ENCODE measurements at places on chromosomes 1 and 21.

GRCh38 chr1:67863637-67864036, 30.4 kb upstream of the GNG12 start:
- no peak for DNase-seq

GRCh38 chr1:188782220-188782841, 1695.3 kb downstream of the BRINP3 start:
- no peak for DNase-seq

- DNase-seq = no peak
Measured at GRCh38 chr1:193589597-193590040, 403.2 kb upstream of the B3GALT2 start.

DNA sequence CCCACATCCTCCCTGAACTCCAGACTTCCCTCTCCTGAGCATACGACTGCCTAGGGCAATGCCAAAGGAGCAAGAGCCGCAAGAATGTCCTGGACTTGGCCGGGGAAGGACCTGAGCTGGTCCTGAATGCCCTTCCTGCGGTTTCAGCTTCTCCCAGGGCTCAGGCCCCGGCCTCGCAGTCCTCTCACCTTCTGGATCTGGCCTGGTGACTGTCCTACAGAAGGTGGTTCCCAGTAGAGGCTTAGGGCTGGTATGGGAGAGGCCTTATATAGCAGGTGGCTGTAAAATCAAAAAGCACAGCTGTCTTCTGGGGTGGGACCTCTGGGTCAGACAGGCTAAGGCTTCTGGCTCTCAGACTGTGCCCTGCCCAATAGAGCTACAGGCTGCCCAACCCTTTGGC, at the start of gene LYPD8:
Gene LYPD8 (minus strand): TSS at position 243 of the 400 bp plus-strand sequence. CDS start 4,678 bp downstream, outside the sequence.
- DNase-seq = no peak

DNA sequence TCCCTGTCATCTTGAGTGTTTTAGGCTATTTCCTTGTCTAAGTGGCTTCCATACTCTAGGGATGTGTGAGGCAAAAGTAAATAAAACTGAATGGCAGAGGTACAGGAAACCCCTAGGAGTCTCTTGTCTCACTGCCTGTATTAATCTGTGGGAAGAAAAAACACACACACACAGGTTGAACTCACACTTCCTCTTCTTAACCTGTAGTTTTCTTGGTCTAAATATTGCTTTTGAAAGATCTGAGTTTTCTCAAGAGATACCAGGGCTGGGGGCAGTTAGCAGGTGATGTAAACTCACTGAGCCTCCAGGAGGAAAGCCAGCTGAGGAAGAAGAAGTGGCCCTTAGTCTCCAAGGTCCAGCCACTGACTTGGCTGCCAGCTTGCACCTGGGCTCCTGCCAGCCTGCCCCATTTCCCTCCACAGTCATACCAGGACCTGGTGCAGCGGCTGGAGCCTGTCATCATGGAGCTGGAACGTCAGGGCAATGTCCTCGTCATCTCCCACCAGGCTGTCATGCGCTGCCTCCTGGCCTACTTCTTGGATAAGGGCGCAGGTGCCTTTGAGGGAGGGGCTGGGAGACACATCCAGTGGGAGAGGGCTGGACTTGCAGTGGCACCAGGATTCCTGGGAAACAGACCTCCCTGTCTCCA, 16.9 kb downstream of the PFKFB2 start:
- DNase-seq = no peak

DNA sequence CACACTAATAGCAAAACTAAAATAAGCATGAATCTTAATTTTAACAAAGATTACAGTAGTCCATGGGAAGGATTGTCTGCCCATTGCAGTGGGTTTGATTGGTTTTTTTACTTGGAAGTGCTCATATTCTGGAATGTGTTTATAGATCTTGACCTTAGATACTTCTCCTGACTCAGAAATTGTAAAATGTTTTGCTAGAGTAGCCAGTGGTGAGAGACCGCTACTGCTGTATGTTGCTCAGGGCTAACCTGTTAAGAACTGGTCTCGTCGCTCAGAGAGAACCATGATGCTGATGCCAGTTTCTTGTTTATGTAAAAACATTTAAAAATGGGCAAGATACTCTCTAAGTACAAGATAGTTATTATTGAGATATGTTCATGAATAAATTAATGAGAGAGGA, 99.9 kb downstream of the ROR1 start:
- no peak for DNase-seq

DNA sequence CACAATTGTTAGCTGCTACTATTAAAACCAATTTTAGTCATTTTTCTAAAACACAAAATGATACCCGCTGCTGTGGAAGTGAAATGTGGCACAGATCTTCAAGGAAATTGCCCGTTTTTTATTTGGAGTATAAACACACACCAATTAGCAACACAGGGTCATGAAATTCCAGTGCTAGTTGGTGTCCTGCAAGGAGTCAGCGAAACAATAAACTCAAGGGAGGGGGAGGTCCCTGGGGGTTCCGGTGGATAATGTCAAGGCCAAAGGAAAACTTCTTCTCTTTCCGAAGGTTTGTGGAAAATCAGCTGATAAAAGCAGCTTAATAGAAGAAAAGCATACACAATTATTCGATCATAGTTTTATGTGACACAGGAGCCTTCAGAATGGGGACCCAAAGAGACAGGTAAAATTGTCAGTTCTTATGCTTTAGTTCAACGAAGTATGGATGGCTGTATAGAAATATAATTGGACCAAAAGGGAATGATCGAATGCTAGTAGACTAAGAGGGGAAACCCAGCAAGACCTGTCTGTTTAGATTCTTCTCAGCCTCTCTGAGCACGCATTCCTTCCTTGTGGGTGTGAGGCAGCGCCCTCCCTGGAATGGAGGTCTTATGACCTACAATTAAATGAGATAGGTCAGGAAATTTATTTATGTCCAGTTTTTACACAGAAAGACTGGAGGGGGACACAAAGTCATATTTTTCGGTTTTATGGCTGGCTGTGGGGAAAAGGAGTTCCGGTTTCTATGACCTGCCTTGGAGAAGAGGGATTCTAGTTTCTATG, 65.9 kb downstream of the KCNK1 start:
- no peak for DNase-seq

- DNase-seq = no peak
Measured at GRCh38 chr21:35932232-35932911, 128.0 kb downstream of the SETD4 start.

- no peak for DNase-seq
Measured at GRCh38 chr1:160007577-160008200, 24.1 kb downstream of the PIGM start.

DNA sequence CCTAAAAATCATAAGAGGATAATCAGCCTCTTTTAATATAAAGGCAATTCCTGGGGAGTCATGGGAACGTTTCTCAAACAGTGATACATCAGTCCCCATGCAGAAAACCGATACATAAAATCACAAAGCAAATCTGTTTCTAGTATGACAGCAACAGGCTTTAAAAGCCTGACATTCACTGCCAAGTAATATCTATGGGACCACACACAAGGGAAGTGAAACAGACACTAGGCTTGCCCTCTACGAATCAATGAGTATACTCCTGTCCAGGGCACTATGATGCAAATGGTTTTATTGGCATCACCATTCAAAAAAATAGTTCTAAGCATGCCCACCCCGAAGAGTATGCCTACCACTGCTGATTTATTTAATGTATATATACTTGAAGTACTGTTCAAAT, 54.4 kb downstream of the TIAM1 start:
- DNase-seq = no peak

DNA sequence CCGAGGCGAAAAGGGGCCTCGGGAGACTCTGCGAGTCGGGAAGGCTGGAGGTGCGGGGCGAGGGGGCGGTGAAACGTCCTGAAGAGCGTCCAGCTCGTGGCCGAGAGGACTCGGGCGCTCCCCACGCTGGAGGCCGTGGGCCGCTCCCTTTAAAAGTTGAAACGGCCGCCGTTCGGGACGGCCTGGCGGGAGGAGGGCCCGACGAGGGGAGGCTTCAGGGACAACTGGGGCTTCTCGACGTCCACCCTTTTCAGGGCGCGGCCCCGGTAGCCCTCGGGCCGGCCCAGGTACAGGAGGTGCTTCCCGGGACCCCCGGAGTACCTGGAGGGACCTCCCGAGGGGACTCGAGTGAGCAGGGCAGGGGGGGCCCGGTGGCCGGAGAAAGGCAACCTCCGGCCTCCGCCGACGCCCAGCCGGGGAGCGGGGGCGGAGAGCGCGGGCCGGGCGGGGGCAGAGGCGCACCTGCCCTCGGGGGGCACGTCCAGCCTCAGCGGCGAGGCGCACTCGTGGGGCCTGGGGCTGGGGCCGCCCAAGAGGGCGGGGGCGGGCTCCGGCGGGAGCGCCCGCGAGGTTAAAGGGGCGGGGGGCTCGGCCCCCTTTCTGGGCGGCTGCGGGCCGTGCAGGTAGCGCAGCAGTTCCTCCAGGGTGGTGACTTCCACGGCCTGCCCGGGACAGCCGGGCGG, 14.0 kb downstream of the SEMA6C start:
- no peak for DNase-seq

- DNase-seq = no peak
Measured at GRCh38 chr1:11851180-11851579, 3.6 kb upstream of the NPPA start.

- no peak for DNase-seq
Measured at GRCh38 chr1:15213341-15213821, 33.6 kb upstream of the FHAD1 start.

GRCh38 chr1:155339515-155340097, 18.9 kb downstream of the RUSC1 start:
- no peak for DNase-seq

GRCh38 chr1:96515430-96515829, 206.2 kb upstream of the PTBP2 start:
- DNase-seq = no peak

GRCh38 chr1:918843-919242, 4.9 kb upstream of the SAMD11 start:
- no peak for DNase-seq

DNA sequence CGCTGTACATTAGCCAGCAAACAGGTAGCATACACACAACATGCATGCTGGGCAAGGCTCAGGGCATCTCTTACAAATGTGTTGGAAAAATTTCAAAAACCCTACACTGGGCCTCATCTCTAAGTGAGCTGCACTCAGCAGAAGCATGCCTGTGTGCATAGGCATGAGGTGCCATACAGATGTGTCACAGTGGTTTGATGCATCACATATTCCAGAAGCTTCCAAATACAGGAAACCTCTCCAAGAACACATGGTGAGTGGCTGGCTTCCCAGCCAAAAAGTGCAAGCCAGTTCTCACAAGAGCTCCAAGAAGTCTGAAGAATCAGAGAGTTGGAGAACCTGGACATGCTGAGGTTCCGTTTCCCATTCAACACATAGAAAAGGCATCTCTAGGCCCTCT, 58.3 kb downstream of the CD46 start:
- DNase-seq = no peak

DNA sequence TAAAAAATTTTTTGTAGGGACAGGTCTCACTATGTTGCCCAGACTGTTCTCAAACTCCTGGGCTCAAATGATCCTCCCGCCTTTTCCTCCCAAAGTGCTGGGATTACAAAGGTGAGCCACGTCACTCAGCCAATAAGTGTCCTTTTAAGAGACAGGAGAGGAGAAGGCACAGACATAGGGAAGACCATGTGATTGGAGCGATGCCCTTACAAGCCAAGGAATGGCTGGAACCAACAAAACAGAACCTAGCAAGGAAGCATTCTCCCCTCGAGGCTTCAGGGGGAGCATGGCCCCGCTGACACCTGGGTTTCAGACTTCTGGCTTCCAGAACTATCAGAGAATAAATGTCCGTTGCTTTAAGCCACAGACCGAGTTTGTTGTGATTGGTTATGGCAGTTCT, 37.0 kb downstream of the NDUFS5 start:
- no peak for DNase-seq

DNA sequence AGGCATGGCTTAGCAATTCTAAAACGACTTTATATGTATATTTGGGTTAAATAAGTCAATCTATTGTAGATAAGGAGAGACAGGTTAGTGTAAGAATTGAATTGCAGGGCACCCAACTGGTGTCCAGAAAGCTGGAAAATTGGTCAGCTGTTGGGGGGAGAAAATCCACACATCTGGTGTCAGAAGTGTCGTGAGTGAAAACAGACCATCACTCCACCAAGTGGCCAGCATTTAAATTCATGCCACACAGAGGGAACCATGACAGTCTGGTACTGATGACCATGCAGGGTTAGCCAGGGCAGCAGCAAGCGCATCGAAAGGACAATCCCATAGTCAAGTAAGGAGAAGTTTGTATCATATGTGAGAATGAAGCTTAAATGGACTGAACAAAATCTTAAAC, 11.7 kb downstream of the LAX1 start:
- DNase-seq = no peak

GRCh38 chr21:45548711-45549491, 6.7 kb upstream of the SLC19A1 start:
- DNase-seq = no peak

DNA sequence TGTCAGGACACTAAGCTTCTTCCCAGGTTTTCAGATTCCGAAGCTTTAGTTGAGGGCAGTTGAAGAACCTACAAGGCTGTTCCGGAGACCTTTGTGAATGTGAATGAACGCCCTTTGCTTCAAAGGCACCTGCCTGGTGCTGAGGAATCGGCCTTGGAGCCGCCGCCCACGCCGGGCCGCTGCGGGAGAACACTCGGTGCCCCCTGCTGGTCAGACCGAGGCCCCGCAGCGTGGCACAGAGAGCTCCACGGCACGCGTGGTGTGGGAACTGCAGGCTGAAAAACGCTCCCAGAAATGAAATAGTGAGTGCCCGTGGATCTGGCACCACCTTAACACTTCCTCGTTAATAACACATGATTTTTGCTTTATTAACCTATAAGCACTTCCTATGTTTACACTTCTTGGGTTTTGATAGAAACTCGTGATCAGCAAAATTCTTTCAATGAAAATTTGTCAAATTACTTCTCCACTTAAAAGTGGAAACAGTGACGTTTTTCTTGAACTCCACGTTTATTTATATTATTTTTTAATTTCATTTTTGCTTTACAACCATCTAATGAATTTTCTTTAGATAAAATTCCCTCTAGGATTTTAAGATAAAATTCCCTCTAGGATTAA, 460.6 kb downstream of the DSCAM start:
- peak; percentile 5 for DNase-seq

DNA sequence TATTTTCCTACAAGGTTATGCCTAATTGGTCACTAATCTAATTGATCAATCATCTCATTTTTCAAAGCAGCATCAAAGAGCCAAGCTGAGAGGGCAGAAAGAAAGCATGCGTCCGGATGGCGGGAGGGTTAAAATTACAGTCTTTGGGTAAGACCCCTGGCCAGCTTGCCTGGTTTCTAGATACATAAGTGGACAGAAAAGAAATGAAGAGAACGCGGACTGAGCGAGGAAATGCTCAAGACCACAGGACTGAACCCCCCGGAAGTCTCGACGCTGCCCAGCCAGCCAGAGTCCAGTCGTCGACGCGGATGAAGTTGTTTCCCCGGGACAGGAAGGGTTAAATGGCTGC, 297.2 kb downstream of the OMA1 start:
- no peak for DNase-seq

DNA sequence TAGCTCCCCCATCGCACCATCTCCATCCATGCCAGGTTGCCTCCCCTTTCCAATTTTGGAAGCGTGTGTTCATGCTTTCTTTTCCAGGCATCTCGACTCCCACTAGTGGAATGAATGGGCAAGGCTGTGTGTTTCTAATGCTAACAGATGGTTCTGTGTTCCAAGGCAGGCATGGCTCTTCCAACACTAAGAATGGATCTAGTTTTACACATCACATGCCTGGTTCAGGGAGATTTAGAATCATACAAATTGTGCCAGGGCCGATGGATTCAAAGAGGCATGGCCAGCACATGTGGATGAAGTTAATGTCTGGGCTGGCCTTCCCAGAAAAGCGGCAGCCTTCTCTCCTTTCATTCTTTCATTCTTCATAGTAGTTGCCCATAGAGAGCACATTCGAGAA, 438.7 kb downstream of the PRDM2 start:
- DNase-seq = no peak
